ENCODE measurements at places on chromosomes 11 and 22.
A peak's percentile ranks its signal among the peaks of the same experiment; 100 is the strongest.

- no peak for DNase-seq
Measured at GRCh38 chr22:23149743-23150238, 4.5 kb downstream of the RAB36 start.

DNA sequence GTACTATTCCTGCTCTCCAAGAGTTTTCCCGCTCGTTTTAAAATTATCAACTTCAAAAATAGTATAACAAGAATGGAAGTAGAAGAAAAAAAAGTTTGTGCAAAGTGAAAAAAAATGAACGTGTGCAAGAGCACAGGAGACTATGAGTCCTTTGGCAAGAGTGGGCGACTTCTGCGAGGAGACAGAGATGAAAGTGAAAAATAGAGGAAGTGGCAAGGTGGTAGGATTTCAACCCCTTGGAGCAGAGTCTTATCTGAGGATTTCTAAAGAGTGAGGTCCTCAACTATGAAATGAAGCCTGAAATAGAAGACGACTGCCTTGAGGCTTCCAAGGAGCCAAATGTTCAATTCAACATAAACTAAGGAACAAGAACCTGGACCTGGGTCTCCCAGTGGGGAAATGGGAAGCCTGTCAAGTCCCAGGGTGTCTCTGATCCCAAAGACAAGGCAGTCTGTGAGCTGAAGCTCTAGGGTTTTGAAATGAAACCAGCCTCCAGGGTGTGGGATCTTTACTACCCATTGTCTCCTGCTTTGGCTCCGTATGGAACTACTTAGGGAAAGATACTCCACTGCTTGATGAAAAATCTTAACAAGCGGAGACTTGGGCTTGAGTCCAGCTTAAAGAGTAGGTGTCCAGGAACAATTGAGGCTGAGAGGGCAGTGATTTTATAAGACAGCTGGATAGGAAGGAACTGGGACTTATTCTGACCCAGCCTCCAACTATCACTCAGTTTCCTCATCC, 4.8 kb downstream of the P4HA3 start:
- DNase-seq = no peak

GRCh38 chr22:45885171-45885840, 91.7 kb downstream of the WNT7B start:
- DNase-seq = no peak

DNA sequence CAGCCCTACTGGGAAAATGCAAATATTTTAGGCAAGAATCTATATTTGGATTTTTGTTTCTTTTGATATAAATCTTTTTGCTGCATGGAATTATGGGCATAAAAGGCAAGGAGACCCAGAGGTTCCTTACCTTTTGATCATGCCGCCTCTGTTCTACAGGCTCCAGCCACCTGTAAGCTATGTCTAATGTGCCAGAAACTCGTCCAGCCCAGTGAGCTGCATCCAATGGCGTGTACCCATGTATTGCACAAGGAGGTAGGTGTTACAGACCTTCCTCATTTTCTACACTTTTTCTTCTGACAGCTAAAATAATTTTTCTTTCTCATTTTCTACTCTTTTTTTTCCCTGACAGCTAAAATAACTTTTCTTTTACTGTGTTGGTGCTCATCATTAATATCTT, 8.2 kb upstream of the BACE1-AS start:
- DNase-seq = no peak

- peak; percentile 87 for DNase-seq
Measured at GRCh38 chr11:12430954-12431595, 53.7 kb downstream of the PARVA start.

DNA sequence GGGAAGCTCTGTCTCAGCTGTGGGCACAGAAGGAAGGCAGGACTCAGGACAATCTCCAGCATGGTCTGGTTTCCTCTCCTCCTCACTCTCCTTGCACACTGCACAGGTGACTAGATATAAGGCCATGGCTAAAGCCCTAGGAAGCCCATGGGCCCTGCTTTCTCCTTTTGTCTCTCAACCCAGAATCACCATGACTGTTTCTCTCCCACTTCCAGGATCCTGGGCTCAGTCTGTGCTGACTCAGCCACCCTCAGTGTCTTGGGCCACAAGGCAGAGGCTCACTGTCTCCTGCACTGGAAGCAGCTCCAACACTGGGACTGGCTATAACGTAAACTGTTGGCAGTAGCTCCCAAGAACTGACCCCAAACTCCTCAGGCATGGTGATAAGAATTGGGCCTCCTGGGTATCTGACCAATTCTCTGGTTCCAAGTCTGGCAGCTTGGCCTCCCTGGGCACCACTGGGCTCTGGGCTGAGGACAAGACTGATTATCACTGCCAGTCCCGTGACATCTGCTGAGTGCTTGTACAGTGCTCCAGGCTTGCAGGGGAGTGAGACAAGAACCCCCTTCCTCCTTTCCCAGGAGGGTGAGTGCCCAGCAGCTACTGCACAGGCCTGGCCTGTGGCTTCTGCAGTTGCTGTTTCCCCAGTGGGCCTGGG, 104.0 kb upstream of the TOP3B start:
- DNase-seq = peak; percentile 14

- DNase-seq = no peak
Measured at GRCh38 chr11:64056213-64056785, 20.6 kb downstream of the FLRT1 start.

DNA sequence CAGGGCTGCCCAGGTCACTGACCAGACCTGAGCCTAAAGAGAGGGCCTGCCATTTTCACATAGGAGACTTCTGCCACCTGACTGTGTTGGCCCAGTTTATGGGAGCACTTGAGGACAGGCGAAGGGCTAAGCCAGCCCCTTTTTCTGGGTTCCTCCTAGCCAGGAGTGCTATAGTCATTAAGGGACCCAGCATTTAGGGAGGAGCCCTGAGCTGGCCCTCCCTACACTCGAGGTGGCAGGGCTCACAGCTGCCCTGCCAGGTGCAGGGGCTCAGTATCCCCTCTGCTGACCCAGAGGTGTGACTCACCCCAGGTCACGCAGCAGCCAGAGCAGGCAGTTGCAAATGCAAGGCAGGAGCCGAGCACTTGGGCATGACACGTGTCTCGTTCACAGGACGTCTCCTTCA, 86.3 kb upstream of the CRYBB3 start:
- no peak for DNase-seq

DNA sequence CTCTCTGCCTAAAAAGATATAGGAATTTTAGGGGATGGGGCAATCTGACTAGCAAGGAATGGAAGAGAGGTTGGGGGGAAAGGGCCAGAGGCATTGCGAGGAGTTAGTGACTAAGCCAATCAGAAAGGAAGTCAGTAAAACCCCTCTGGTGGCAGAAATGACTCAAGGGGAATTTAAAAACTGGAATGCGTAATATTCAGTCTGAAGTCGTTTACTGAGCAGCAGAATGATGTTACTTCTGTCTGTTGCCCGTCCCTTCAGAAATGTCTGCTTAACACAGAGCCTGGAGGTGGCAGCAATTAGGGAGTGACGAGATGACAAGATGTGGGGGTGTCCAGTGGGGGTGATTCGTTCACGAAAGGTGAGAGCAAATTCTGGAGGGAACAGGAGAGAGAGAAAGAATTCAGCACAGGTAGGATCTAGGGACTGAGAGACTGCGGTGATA, 107.7 kb upstream of the CLMP start:
- DNase-seq = peak; percentile 81

GRCh38 chr11:82043316-82043715, 690.3 kb downstream of the FAM181B start:
- no peak for DNase-seq

- DNase-seq = no peak
Measured at GRCh38 chr11:132853886-132854285, 678.4 kb downstream of the OPCML start.

GRCh38 chr22:22034469-22035132, 52.0 kb upstream of the TOP3B start:
- DNase-seq = no peak

Data from EL (cell line).